ENCODE measurements at places on chromosomes 4 and X. TPM values are rescaled to one million over a fixed set of nuclear protein-coding genes. Genes with fewer than 3 reads are reported as not detected.

Gene ZBTB49
- 9.7 TPM for total RNA-seq

Gene CT45A6
- not detected for total RNA-seq

Gene TMPRSS11B
- total RNA-seq: 84.9 TPM

Gene DMRTC1
- total RNA-seq: 0.62 TPM

Gene SPANXB1
- not detected for total RNA-seq

Gene LANCL3
- 0.51 TPM for total RNA-seq

Gene CT45A1
- total RNA-seq: not detected

Gene RIBC1
- total RNA-seq: not detected

Gene ANTXR2
- 96.0 TPM for total RNA-seq

Gene HPGDS
- 2.8 TPM for total RNA-seq

Gene SSX2B
- total RNA-seq: not detected

Gene UGT2A1
- not detected for total RNA-seq

Gene ANXA3
- 26.3 TPM for total RNA-seq

Gene NUP62CL
- total RNA-seq: 1.1 TPM

Gene H2BW2
- not detected for total RNA-seq

Gene BEND2
- total RNA-seq: not detected

Gene ZNF157
- total RNA-seq: 0.92 TPM

Gene GNRHR
- total RNA-seq: not detected

Gene RADX
- total RNA-seq: 4.0 TPM

Gene MAGEA2
- not detected for total RNA-seq

Gene MEPE
- total RNA-seq: not detected

Gene FRG2
- total RNA-seq: not detected

Gene ZNF827
- 25.7 TPM for total RNA-seq

Gene SPATA4
- not detected for total RNA-seq

Gene UCP1
- total RNA-seq: not detected

Gene TBX22
- total RNA-seq: not detected

Gene NUDT10
- total RNA-seq: 2.7 TPM

Measured in tongue (tissue), 3 donors.